ENCODE measurements at places on chromosomes 5 and 9. TPM values are rescaled to one million over a fixed set of nuclear protein-coding genes. Genes with fewer than 3 reads are reported as not detected.

Gene TAF1L
- not detected for polyA plus RNA-seq

Gene PITX1
- polyA plus RNA-seq: not detected

Gene MYMK
- not detected for polyA plus RNA-seq

Gene BTNL8
- not detected for polyA plus RNA-seq

Gene PCDHGB4
- polyA plus RNA-seq: 0.08 TPM

Gene PCDHA11
- not detected for polyA plus RNA-seq

Gene ACER2
- polyA plus RNA-seq: 0.38 TPM

Gene ZBED3
- 1.6 TPM for polyA plus RNA-seq

Gene CENPK
- 27.3 TPM for polyA plus RNA-seq

All from CD8-positive, alpha-beta memory T cell (primary cell).